ENCODE measurements at places on chromosomes 6 and 20. TPM values are rescaled to one million over a fixed set of nuclear protein-coding genes. Genes with fewer than 3 reads are reported as not detected.

TULP1 gene
- not detected for total RNA-seq

GSTA3 gene
- not detected for total RNA-seq

SIRPG gene
- total RNA-seq, result not detected

TRIM40 gene
- total RNA-seq, result not detected

HLA-B gene
- 677 TPM for total RNA-seq

REM1 gene
- not detected for total RNA-seq

MOG gene
- not detected for total RNA-seq

SIRPB1 gene
- 0.31 TPM for total RNA-seq

ARG1 gene
- total RNA-seq, result not detected

CTAGE9 gene
- total RNA-seq, result not detected

CST1 gene
- total RNA-seq, result 0.15 TPM

MED23 gene
- 8.0 TPM for total RNA-seq

SAPCD1 gene
- total RNA-seq, result 2.8 TPM

GABRR1 gene
- not detected for total RNA-seq

CPNE5 gene
- total RNA-seq, result not detected

PLEKHG1 gene
- 6.3 TPM for total RNA-seq

SPATA25 gene
- total RNA-seq, result 0.12 TPM

TAGAP gene
- total RNA-seq, result not detected

CPXM1 gene
- not detected for total RNA-seq

ADGRG6 gene
- 0.68 TPM for total RNA-seq

BMP5 gene
- 1.2 TPM for total RNA-seq

HAO1 gene
- total RNA-seq, result not detected

CLPSL2 gene
- total RNA-seq, result not detected

FKBP1C gene
- total RNA-seq, result 0.14 TPM

LPA gene
- total RNA-seq, result not detected

TFB1M gene
- total RNA-seq, result 15.6 TPM

SPEF1 gene
- not detected for total RNA-seq

SPATS1 gene
- total RNA-seq, result not detected

KCNK17 gene
- not detected for total RNA-seq

ACTL10 gene
- total RNA-seq, result not detected

Data from H4 (cell line).